ENCODE measurements at places on chromosomes 4 and X.

DNA sequence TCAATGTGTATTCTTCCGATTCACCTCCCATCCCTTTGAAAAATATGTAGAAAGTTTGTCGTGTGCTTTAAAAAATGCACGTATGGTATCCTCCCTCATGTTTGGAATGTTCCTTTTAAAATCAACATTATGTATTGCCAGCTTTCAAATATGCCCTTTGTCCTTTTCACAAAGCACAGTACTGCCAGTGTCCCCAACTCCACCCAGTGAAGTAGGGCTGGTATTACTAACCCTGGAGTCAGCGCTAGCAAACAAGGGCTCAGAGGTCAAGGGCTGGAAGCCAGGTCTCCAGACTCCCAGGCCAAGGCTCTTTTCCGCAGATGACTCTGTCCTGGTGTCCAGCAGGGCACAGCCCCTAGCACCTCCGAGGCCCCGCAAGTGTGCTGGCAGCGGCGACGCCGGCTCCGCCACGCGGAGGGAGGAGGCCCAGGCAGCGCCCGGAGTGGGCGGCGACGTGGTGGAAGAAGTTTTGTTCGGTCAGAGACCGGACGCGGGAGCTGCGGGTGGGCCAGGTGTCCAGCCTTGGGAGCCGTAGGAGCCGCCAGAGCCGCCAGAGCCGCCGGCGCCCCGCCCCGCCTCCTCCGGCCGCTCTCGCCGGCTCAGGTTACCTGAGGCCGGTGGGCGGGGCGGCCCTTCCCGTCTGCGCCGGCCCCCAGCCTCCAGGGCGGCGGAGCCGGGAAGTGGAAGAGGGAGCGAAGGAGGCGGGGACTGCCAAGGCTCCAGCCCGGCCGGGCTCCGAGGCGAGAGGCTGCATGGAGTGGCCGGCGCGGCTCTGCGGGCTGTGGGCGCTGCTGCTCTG is at the start of gene IL13RA1:
TSS of gene IL13RA1 (plus strand) at position 720 of the 799 bp plus-strand sequence. CDS start at position 753, 33 bp downstream.
- peak; percentile 85 for DNase-seq

DNA sequence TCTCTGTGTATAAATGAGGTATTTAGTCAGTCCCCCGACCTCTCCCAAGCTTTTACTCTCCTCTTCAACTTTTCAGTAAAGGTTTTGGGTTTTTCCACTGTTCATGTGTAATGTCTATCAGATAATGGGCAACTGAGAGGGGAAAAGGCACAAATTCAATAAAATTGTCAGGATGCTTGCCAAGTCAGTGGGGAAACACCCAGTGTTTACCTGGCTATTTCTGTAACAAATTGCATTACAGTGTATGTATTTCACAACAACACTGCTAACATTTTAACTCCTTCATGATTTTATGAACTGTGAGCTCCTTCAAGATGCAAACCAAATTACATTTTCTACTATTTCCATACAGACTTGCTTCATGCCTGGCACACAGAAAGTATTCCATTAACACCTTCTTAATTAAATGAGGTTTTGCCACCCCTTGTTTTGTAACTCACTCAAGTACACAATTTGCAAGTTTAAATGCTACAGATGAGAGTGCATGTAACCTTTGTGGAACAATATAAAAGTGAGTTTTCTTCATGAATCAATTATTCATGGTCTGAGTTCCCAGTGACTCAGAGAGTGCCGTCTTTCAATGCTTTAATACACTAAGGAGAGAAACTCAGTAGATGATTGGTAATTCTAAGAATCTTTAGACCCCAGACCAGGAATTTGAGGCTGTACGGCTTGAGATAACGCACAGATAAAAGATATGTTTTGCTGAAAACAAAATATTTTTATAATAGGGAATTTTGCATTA is 149.8 kb upstream of the TLL1 start:
- no peak for DNase-seq

- no peak for DNase-seq
These were observed 10.9 kb downstream of the ASB5 start for GRCh38 chr4:176258135-176258534.

DNA sequence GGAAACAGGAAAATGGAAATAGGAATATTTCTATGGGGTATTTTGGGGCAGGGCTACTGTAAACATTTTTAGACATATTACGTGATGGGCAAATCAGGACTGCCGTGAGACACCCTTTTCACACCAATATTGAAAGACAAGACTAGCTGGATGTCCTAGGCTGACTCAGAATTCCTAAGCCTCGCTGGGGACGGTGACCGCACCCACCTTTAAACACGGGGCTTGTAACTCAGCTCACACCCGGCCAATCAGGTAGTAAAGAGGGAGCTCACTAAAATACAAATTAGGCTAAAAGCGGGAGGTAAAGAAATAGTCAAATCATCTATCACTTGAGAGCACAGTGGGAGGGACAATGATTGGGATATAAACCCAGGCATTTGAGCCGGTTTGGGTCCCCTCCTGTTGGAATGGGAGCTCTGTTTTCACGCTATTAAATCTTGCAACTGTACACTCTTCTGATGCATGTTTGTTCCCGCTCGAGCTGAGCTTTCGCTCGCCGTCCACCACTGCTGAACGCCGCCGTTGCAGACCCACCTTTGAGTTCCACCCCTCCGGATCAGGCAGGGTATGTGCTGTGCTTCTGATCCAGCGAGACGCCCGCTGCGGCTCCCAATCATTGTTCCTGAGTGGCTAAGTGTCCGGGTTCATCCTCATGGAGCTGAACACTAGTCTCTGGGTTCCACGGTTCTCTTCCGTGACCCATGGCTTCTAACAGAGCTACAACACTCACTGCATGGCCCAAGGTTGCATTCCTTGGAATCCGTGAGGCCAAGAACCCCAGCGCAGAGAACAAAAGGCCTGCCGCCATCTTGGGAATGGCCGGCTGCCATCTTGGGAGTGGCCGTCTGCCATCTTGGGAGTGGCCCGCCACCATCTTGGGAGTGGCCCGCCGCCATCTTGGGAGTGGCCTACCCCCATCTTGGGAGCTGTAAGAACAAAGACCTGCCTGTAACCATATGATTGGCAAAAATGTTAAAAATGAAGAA is 152.6 kb downstream of the CRLF2 start:
- no peak for DNase-seq

DNA sequence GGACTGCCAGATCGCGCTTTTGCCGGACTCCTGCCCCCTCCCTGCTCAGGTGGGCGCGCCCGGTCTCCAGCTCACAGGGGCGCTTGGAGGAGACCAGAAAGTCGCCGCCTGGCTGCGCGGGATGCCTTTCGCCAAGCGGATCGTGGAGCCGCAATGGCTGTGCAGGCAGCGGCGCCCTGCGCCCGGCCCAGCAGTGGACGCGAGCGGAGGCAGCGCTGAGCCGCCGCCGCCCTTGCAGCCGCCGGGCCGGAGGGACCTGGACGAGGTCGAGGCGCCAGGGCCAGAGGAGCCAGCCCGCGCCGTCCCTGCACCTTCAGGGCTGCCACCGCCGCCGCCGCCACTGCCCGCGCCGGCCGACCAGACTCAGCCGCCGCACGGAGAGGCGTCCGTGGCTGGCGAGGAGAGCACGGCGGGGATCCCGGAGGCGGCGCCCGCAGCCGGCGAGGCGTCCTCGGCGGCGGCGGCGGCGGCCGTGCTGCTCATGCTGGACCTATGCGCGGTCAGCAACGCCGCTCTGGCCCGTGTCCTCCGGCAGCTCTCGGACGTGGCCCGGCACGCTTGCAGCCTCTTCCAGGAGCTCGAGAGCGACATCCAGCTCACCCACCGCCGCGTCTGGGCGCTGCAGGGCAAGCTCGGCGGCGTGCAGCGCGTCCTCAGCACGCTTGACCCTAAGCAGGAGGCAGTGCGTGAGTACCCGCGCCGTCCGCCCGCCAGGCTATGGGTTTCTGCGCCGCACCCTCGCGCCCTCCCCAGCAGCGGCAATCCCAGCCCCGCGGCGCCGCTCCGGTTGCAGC is 834 bp downstream of the NHS start:
- no peak for DNase-seq

DNA sequence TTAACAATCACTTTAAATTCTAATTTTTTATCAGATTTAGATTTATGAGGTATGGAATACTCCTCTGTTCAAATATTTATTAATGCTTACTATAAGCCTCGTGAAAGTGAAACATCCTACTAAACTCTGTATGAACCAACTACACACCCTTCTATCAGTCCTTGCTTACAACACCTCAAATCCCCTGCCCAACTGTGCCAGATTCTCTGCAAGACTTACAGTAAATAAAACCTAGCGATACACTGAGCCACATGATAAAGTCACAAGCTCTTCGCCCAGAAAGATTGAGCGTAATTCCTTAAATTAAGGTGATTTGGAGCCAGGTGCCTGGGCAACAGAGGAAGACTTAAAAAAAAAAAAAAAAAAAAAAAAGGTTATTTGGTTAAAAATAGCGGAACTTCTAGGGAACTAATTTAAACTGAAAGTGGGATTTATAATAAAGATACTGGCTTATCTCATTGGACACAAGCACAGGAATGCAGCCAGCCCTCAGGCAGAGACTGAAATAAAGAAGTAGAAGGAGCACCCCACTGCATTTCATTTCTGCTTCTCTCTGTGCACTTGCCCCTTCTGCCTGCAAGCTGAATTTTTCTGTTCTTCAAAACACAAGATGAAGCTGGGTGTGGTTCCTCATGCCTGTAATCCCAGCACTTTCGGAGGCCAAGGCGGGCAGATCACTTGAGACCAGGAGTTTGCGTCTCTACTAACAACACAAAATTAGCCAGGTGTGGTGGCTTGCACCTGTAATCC is 17.5 kb upstream of the C4orf36 start:
- DNase-seq: no peak

- peak; percentile 56 for DNase-seq
These were observed 64.5 kb upstream of the STX18 start for GRCh38 chr4:4606321-4606720.

DNA sequence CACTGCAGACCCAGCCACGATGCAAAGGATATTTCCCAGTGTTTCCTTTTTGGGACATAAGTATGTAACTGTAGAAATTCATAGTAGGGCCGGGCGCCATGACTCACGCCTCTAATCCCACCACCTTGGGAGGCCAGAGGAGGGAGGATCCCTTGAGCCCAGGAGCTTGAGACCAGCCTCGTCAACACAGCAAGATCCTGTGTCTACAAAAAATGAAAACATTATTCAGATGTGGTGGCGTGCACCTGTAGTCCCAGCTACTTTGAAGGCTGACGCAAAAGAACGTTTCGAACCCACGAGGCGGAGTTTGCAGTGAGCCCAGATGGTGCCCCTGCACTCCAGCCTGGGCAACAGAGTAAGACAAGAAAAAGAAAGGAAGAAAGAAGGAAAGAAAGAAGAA is 49.2 kb downstream of the CRLF2 start:
- no peak for DNase-seq
